ENCODE measurements at places on chromosomes 11 and 22. TPM values are rescaled to one million over a fixed set of nuclear protein-coding genes. Genes with fewer than 3 reads are reported as not detected.

GRCh38 chr11:95831198-95831883 lies 41.0 kb downstream of the CEP57 start:
- H3K4me1 ChIP-seq: peaks cover 16% of the 10 kb centered on the region
- H3K27me3 ChIP-seq: no peaks in the 10 kb centered on the region
- no peak overlapping the region for H3K27ac ChIP-seq

- no peak for DNase-seq
- H3K36me3 ChIP-seq: no peaks in the 10 kb centered on the region
- peaks cover 14% of the 10 kb centered on the region for H3K27me3 ChIP-seq
- H3K4me1 ChIP-seq: no peaks in the 10 kb centered on the region
- no peak overlapping the region for H3K4me3 ChIP-seq
- H3K27ac ChIP-seq: no peak overlapping the region
These were observed 118.5 kb downstream of the KCNQ1OT1 start for GRCh38 chr11:2581151-2581930.

- no peaks in the 10 kb centered on the region for H3K27me3 ChIP-seq
- H3K36me3 ChIP-seq: peaks cover 31% of the 10 kb centered on the region
- H3K27ac ChIP-seq: no peak overlapping the region
- peaks cover 3% of the 10 kb centered on the region for H3K4me1 ChIP-seq
These were observed 8.4 kb downstream of the XBP1 start for GRCh38 chr22:28791841-28792490.

DNA sequence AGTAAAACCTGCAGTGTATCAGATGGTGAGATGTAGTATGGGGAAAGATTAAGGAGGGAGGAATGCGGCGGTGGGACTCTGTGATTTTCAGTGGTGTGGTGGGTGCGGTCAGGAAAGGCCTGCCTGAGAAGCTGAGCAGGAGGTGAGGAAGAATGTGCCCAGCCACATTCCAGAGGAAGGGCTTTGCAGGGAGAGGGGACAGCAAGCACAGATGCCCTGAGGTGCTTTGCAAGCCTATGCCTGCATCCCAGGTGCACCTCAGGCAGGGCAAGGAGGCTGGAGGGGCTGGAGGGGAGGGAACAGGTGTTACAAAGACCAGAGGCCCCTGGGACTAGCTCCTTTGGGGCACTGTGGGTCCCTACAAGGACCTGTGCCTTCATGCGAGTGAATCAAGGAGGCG lies 42.1 kb downstream of the MYO7A start:
- H3K27ac ChIP-seq: no peak overlapping the region
- H3K4me3 ChIP-seq: no peak overlapping the region
- H3K36me3 ChIP-seq: no peaks in the 10 kb centered on the region
- H3K4me1 ChIP-seq: no peaks in the 10 kb centered on the region

GRCh38 chr11:34788642-34789041 lies 127.5 kb downstream of the APIP start:
- H3K36me3 ChIP-seq: no peaks in the 10 kb centered on the region
- H3K27ac ChIP-seq: peak overlapping the region; percentile 44
- no peak for DNase-seq
- H3K4me1 ChIP-seq: peaks cover 7% of the 10 kb centered on the region
- no peak overlapping the region for H3K4me3 ChIP-seq

DNA sequence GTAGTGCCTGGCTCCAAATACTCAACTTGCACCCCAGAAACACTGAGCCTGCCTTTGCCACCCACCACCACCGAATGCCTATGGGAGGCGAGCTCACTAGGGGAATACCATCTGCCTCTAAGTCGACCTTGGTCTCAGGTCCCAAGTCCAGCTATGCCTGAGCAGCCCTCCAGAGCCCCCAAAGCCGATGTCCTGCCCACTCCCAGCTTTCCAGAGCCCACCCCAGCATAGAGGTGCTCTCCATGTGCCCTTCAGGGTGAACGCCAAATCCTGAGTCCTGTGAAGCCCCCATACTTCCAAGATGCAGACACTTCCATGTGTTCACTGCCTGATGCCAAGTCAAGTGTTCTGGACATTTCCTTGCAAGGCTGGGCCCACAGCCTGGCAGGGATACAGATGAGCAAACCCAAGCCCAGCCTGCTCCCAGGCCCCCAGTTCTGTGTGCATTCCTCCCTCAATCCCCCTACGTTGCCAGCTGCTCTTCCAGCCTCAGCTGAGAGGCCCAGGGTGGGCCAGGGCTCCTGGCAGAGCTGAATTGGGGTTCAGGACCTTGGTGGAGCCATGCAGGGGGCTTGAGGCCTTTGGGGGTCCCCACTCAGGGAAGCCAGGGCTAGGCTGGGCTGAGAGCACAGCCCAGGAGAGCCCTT lies 2.6 kb upstream of the KMT5B start:
- H3K27me3 ChIP-seq: peaks cover 26% of the 10 kb centered on the region
- no peak for DNase-seq
- H3K36me3 ChIP-seq: no peaks in the 10 kb centered on the region
- H3K4me1 ChIP-seq: peaks cover 2% of the 10 kb centered on the region
- no peak overlapping the region for H3K27ac ChIP-seq

Gene SEPTIN3
- total RNA-seq: under 0.01 TPM

Gene F2
- not detected for total RNA-seq

Gene MARK2
- total RNA-seq: 6.6 TPM

Gene CNIH2
- 0.54 TPM for total RNA-seq

Measured in IMR-90 (cell line).